ENCODE measurements at places on chromosomes 2 and 18.

DNA sequence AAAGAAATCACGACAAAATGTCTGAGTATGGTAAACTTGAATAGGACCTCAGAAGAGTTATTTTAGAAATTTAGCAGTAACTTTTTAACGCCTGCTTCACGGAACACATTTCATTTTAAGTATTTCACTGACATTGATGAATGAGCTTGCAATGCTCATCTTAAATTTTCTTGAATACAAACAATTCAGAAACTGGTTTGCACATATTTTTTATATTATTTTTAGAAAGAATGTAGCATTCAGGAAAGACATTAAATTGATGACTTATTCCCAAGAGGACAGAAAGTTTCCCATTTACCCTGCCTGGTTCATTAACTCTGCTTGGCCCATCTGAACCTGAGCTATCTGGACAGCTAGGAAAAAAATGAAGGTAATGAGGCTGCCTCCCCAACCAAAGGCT is 89.3 kb downstream of the MBD2 start:
- no peak for DNase-seq

DNA sequence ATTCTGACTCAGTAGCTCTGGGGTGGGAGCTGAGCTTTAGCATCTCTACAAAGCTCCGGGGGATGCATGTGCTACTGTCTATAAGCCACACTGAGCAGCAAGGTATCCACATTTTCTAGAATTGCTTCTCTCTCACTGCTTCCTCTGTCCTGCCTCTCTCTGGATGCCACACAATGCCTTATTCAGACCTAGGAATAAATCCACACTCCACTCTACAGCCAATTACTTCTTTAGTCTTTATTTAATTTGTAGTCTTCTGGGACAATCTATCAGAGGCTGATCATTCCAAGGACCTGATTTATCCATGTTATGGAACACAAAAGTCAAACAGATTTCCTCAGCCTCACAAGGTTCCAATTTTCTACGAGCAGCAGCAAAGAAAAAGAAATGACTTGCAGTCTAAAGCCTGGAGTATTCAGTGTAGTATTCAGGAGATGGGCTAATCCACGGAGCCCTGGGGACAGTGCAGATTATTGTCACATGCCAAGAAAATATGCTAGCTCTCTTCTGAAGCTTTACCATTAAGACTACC is 4.4 kb downstream of the BCL2 start:
- DNase-seq = no peak

- DNase-seq = peak; percentile 36
Observed at GRCh38 chr18:41449612-41450011, 505.4 kb upstream of the PIK3C3 start.

GRCh38 chr18:44700652-44701051 is 20.0 kb downstream of the SETBP1 start:
- DNase-seq = peak; percentile 73

GRCh38 chr2:240557808-240558207 is at the start of gene ANKMY1:
TSS of gene ANKMY1 (minus strand) at chr2:240557988. CDS start at chr2:240557335, 653 bp downstream.
- DNase-seq = peak; percentile 78

GRCh38 chr2:238916176-238916874 is 68.4 kb downstream of the TWIST2 start:
- no peak for DNase-seq

DNA sequence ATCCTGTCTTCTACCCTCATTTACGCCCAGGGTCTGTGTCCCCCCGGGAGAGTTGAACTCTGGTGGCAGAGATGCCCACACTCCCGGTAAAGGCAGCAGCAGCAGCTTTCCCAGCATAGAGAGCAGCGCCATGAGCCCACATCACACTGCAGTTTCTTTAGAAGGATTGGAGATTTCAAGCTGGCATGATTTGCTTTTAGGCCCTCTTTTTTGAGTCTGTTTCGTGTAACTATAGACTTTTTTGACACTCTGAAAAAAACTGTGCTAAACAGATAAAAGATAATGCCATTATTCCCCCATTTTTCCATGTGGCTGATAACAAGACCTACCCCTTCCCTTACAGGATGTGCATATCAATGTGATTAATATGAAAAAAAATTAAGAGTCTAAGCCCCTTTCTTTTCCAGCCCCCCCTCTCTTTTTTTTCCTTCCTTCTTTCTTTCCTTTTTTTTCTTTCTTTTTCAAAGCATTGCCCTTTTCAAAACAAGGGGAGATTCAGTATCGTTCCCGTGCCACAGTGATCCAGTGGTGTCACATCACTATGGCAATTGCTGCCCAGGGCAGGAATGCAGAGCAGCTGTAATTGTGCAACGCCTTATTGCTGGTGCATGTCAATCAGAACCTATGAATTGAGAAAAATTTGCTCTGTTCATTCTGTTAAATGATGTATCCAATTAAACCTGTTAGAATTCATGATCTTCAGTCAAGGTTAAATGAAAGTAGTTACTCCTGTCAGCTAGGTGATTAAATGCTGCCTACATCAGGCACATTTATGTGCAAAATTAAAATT is 104.5 kb downstream of the CDCA7 start:
- DNase-seq = no peak

DNA sequence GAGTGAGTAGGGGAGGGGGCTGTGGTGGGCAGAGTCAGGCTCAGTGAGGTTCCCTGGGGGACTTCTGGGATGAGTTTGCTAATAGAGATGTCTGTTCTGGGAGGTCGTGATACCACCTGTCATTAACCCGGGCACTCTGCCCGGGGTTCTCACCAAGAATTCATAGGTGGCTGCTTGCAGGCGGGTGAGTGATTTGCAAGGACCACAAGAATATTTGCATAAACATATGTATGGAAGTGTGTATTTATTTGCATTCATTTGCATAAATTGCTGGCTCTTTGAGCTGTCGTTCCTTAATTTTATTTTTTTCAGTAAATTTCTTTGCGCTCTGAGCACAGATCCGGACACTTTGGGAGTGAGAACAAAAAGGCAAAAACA is 260.0 kb downstream of the ATAD2B start:
- DNase-seq = no peak

- peak; percentile 75 for DNase-seq
Observed at GRCh38 chr2:144550911-144551310, 31.0 kb upstream of the ZEB2 start.

GRCh38 chr2:12397854-12398253 is 318.9 kb upstream of the TRIB2 start:
- no peak for DNase-seq

- DNase-seq = peak; percentile 76
Observed at GRCh38 chr2:137928547-137929518, 35.4 kb upstream of the HNMT start.

DNA sequence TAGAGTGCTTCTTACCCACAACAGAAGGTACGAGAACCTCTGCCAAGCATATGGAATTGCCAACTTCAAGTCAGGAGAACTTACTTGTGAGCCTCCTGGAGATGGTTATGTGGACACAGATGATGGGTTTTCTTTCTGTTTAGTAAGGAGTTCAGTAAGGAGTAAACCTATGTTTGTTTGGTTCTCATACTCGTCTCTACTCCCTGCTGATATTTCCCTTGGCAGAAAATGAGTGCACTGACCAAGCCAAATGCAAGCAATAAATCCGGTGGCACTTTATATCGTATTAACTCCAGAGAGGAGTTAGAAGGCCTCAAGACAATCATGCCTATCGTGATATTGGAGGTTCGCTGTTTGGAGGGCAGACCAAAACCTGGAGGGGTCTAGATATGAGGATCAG is 83.2 kb upstream of the CYP1B1 start:
- no peak for DNase-seq

- no peak for DNase-seq
Observed at GRCh38 chr2:162382278-162382677, 38.3 kb downstream of the GCA start.

DNA sequence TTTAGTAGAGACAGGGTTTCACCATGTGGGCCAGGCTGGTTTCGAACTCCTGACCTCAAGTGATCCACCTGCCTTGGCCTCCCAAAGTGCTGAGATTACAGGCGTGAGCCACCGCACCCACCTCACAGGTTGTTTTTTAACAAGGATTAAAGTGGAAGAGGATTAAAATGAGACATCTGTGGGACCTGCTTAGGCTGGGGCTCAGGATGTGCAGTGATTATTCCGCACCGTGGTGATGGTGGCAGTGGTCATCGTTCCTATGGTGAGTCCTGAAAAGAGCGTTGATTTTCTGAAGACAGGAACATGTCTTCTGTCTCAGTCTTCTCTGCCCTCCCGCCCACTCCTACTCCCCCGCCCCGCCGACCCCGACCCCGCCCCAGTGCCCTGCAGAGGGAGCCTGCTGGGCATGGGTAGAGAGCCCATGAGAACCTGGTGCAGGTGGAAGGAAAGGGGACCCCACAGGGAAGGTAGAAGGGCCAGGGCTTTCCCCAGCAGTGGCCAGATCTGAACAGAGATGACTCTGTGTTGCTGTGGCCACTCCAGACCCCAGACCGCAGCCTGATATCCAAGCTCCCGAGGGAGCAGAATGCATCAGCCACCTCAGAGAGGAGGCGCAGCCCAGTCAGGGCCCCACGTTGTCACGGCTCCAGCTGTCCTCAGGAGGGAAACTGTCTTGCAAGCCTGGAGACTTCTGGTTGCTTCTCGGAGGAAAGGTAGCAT is 34.5 kb upstream of the FOSL2 start:
- no peak for DNase-seq

DNA sequence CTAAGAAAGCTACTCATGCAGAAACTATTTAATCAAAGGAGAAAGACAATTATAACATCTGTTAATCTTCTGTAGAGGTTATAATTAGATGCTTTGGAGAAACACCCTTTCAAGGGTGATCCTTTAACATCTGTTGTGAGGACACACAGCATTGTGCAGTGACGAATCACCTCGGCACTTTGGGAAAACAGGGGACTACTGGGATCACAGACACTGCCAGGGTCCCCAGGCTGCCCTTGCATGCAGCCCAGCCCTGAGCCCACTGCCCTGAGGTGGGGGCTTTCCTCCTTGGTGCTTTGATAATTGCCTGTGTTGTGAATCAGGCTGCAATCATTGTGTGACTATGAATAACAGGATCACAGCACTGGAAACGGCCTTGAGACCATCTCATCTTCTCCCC is 10.6 kb downstream of the NCKAP5 start:
- DNase-seq = no peak

DNA sequence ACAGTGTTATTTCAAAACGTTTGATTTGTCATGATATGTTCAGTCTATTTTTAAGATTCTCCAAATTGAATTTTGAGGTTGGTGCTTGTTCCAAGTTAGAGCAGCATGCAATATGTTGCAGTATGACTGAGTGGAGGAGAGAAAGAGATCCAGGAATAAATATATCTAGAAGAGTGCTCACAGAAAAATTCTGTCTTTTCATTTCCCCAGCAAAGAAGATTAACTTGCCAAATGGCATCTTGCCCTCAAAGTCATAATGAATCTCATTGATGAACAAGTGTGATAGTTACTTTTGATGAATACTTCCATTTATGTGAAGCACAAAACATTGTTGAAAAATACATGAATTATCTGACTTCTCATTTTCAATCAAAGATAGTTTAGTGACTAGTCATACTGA is 95.9 kb downstream of the KCNJ3 start:
- no peak for DNase-seq

DNA sequence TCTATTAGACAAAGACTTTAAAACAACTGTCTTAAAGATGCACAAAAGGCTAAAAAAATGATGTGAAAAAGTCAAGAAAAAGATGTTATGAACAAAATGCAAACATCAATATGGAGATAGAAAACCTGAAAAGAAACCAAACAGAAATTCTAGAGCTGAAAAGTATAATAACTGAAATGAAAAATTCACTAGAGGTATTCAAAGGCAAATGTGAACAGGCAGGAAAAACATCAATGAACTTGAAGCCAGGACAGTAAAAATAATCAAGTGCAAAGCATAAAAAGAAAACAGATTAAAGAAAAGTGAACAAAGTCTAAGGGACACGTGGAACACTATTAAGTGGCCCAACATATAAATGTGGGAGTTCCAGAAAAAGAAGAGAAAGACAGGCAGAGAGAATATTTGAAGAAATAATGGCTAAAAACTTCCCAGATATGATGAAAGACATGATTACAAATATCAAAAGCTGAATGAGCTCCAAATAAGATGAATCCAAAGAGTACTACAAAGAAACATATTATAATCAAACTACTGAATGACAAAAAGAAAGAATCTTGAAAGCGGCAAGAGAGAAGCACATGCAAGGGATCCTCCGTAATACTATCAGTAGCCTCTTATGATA is 57.5 kb downstream of the KANSL1L start:
- no peak for DNase-seq

DNA sequence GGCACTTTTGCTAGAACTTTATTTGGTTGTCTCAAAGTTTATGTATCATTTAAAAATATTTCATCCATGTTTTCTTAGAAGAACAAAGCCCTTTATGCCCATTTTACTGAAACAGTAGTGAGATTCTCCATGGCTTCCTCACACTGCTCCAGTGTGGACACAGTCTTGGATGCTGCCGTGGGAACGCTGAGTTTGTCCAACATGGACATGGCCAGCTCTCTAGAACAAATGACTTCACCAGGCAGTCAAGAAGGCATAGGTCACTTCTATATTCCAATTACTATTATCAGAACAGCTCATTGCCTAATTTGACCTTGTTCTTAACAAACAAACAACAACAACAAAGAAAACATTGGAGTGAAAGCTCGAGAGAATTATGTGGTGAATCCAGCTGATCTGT is 414.1 kb upstream of the ID2 start:
- DNase-seq = no peak

Measured in kidney tubule cell (primary cell).